ENCODE measurements at places on chromosomes 6 and 20. TPM values are rescaled to one million over a fixed set of nuclear protein-coding genes. Genes with fewer than 3 reads are reported as not detected.

GRCh38 chr6:74741646-74742045, 464.2 kb downstream of the COL12A1 start:
- no peak for DNase-seq

DNA sequence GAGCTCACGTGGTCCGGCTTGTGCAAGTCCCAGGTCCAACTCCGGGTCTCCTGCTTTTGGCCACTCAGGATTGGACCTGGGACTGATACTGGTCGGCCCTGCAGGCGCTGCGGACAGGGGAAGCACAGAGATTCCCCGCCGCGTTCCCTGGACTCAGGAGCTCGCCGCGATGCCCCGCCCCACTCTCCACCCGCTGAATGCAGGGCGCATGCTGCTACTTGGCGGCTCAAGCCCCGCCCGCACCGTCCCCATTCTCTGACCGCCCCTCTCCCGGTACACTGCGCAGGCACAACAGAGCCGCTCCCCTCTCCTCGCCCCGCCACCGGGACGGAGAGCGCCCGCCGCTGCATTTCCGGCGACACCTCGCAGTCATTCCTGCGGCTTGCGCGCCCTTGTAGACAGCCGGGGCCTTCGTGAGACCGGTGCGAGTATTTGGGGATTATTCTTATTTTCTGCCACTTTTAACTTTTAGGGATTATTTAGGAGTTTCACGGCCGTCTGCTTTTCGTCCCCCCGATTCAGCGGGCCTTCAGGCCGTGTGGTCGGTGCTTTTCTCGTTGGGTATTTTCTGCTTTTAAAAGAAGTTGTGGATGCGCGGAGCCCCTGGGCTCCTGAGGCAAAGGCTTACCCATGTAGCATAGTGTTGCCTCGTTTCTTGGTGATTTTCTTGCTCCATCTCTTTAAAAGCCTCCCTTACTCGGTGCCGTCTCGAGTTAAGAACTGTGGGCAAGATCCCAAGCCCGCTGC, at the start of gene TMEM14C:
TSS of gene TMEM14C (plus strand) at position 251 of the 747 bp plus-strand sequence. CDS start 1,544 bp downstream, outside the sequence.
- DNase-seq: peak; percentile 95

DNA sequence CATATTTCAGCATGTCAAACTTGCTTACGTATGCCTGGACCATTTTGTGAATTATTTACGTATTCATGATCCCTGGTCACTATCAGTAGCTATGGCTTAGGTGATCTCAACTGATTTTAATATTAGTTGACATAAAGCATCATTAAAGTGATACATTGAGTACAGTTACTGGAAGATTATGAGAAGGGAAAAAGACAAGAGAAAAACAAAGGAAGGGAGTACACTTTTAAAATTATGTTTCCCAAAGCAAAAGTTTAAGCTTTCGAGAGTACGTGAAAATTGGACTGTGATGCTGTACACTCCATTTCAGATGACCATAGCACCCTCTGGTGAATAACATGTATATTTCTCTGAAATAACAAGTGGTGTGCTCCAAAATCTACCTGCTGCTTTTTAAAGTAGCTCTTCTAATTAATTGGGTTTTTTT, 215.0 kb upstream of the HSF2 start:
- peak; percentile 24 for DNase-seq

DNA sequence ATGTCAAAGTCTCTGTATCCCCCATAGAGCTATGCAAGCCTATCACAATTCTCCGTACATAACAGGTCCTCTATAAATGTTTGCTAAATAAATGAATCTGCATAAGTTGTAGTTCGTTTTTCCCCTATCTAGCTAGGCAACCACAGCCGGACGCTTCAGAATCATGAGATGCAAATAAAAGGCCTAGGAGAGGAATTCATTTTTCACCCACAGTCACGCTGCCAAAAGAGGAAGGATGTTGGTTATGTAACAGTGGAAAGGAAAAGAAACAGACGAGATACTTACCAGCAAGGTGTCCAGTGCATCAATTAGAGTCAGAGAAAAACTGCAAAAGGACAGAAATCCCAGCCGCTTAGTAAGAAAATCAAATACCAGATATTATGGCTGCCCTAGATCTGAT, 2.4 kb downstream of the EDEM2 start:
- DNase-seq: no peak

DNA sequence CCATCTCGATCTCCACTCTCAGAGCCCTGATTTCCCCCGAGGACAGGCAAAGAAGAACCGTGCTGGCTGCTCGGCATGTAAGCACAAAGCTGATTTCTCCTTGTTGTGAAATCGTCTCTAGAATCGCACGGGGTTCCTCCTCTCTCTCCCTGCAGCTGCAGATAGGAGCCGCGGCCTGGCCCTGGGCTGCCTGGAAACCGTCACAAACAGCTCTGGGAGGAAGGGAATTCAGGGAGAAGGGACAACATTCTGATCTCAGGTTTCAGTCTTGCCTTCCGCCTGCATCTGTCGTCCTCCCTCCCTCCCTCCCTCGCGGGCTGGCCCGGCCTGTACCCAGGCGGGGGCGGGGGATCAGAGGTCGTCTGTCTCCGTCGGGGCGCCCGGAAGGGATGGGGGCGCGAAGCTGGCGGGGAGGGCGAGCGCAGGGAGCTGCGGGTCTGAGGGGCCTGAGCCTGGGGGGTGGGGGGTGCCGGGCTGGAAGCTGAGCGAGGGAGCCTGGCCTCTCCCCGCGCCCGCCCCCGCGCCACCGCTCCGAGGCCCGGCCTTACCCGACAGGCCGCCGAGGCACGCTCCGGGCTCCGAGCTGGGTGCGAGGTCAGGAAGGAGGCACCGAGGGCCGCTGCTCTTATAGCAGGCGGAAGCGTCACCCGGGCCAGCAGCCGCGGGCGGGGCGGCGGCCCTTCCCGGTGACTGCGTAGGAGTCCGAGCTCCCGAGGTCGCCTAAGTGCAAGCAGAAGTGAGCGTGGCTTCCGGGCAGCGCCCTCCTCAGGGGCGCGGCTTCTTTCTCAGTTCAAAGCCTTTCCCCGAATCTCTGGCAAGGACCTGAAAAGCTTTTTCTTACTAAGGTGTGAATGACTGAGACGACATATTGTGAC, at the start of gene SERPINB1:
TSS of gene SERPINB1 (minus strand) at position 600 of the 875 bp plus-strand sequence. CDS start 1,277 bp downstream, outside the sequence.
- peak; percentile 92 for DNase-seq

GRCh38 chr6:55034752-55035151, 139.6 kb upstream of the HCRTR2 start:
- DNase-seq: no peak

NINL gene
- total RNA-seq: 4.2 TPM

TPD52L1 gene
- total RNA-seq: 0.83 TPM

HRH3 gene
- not detected for total RNA-seq

PTP4A1 gene
- total RNA-seq: 28.5 TPM

NHSL1 gene
- total RNA-seq: 21.4 TPM

SMOC2 gene
- total RNA-seq: not detected

CDSN gene
- total RNA-seq: not detected
